Left lobe of liver (tissue), 2 donors: ENCODE measurements at places on chromosomes 16 and 17.

DNA sequence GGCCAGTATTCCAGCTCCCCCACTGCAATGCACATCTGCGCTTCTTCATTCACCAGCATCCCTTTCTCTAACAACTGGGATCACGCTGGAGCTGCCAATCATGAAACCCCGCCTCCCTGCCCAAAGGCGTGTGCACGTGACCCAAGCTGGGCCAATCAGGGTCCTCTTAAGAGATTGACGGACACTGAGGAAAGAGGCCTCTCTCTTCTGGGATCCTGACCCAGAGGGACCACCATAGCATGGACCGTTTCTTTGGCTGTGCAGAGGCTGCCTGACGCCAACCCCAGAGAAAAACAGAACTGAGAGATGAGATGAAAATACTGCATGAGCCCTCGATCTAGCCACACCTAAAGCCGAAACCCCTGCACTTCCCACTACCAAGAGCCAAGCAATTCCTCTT is 32.0 kb downstream of the COTL1 start:
- no peak for DNase-seq

DNA sequence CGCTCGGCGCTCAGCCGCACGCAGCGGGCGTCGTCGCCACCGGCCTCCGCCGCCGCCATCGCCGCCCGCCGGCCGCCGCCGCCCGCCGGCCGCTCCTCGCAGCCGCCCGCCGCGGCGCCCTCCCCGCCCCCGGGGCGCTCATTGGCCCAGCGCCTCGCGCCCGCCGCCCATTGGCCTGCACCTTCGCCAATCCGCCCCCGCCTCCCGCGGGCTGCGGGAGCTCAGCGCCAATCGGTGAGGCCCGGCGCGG is at the start of gene PGP:
Gene PGP, minus strand, starts transcription at position 122 of the 250 bp plus-strand sequence. Its CDS starts 63 bp downstream, at position 59.
- DNase-seq = no peak

GRCh38 chr17:31830971-31831858 is 27.8 kb downstream of the COPRS start:
- DNase-seq = no peak

DNA sequence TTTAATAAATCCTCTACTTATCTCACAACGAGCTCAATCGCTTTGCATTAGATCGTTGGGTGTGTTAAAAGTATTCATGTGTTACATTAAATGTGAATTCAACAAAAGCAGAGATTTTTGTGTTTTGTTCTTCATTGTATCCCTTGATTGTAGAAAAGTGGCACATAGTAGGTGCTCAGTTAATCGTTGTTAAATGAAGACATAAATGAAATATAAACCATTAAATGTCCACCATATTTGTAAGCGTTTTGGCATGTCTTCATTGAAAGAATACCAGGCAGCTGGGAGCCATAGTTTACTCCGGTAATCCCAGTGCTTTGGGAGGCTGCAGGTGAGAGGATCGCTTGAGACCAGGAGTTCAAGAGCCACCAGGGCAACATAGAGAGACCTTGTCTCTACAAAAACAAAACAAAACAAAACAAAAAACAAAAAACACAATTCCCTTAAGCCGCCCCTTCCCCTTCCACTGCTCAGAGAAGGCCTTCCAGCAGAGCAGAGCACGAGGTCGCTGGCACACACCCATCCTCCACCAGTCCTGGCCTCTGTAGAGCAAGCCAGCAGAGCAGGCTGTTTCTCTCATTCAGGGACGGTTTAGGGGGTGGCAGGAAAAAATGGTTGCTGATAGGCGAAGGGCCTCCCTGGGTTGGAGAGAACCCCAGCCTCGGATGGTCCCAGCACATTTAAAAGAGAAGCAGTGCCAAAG is 673 bp upstream of the CHD9 start:
- DNase-seq = peak; percentile 74

GRCh38 chr16:11144122-11144521 is 111.9 kb downstream of the SOCS1 start:
- DNase-seq = no peak

DNA sequence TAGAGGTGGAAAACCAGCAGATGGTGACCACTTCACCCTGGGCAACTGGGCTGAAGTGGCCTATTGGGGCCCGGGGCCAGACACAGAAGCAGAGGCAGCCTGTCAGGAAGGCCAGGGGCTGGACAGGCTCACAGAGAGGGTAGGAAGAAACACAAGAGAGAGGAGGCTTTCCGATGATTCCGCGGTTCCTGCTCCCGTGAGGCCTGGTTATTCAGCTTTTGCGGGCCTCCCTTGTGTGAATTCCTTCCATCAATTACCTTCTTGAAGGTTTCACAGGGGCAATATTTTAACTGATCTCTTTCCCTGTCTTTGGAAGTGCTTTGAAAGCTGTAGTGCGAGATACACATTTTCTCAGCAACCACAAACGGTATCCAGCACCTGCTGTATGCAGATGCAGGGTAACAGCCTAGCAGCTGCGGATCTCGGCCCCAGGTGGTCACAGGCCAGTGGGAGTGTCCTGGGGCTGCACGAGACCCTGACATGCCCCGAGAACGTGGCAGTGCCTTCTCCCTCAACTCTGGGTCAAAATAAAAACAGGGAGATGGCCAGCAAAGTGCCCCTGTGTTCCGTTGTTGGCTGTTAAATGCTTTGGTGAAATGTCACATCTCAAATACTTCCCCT is 11.6 kb upstream of the CMIP start:
- DNase-seq = no peak

- DNase-seq = no peak
These were observed 155.4 kb upstream of the FOXF1 start for GRCh38 chr16:86354641-86355513.

GRCh38 chr16:87465306-87465705 is 27.5 kb downstream of the ZCCHC14 start:
- DNase-seq = peak; percentile 91

- DNase-seq = no peak
These were observed 81.9 kb downstream of the KCNJ12 start for GRCh38 chr17:21458054-21458453.

GRCh38 chr16:57878586-57878985 is 76.3 kb upstream of the KIFC3 start:
- DNase-seq = no peak

GRCh38 chr16:23293016-23293415 is 9.1 kb upstream of the SCNN1B start:
- DNase-seq = no peak

DNA sequence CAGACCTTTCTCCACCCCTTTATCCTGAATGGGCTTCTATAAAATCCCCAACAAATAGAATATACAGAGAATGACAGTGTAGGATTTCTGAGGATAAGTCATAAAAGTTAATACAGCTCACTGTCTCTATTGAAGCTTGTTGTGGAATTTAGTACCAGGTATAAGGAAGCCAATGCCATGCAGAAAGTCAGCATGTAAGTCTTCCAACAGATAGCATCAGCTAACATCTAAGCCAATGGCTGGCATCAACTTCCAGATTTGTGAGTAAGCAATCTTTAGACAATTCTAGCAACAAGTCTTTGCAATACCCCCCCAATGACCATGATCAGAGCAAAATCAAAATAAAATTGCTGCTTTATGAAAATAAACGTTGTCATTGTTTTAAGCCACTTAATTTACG is 22.5 kb upstream of the LRRC37A3 start:
- DNase-seq = no peak

DNA sequence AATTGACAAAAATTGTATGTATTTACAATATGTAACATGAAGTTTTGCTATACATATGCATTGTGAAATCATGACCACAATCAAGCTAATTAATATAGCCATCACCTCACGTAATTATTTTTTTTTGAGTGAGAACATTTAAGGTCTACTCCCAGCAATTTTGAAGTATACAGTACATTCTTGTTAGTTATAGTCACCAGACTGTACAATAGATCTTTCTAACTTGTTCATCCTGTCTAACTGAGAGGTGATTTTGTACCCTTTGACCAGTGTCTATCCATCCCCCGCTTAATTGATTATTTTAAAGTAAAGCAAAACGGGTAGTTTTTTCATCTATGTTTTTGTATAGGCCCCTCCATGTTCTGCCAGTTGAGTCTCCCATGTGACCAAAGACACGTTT is 30.3 kb downstream of the NTN1 start:
- DNase-seq = no peak

GRCh38 chr17:18858567-18859245 is 775 bp downstream of the PRPSAP2 start:
- DNase-seq = no peak

GRCh38 chr17:13351046-13351445 is 250.7 kb downstream of the HS3ST3A1 start:
- DNase-seq = no peak

- no peak for DNase-seq
These were observed 2.7 kb upstream of the KCNJ18 start for GRCh38 chr17:21689604-21690003.

DNA sequence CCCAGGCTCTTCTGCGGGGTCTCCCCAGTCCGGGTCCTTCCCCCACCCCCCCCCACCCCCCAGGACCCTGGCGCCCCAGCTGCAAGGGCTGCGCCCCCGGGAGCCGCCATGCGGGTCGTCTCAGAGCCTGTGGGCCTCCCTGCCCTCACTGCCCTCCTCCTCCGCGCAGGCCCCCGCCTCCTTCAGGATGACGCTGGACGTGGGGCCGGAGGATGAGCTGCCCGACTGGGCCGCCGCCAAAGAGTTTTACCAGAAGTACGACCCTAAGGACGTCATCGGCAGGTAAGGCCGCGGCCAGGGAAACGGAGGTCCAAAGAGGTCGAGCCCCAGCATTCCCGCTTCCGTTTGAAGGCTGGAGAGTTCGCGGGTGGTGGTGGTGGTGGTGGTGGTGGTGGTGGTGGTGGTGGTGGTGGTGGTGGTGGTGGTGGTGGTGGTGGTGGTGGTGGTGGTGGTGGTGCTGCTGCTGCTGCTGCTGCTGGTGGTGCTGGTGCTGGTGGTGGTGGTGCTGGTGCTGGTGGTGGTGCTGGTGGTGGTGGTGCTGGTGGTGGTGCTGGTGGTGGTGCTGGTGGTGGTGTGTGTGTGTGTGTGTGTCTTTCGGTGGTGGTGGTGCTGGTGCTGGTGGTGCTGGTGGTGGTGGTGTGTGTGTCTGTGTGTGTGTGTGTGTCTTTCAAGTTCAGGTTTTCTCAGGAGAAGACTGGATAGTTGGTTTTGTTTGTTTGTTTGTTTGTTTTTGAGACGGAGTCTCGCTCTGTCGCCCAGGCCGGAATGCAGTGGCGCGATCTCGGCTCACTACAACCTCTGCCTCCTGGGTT is 615 bp downstream of the PHKG2 start:
- DNase-seq = peak; percentile 65

GRCh38 chr17:46788796-46789195 is 29.7 kb downstream of the WNT3 start:
- no peak for DNase-seq

DNA sequence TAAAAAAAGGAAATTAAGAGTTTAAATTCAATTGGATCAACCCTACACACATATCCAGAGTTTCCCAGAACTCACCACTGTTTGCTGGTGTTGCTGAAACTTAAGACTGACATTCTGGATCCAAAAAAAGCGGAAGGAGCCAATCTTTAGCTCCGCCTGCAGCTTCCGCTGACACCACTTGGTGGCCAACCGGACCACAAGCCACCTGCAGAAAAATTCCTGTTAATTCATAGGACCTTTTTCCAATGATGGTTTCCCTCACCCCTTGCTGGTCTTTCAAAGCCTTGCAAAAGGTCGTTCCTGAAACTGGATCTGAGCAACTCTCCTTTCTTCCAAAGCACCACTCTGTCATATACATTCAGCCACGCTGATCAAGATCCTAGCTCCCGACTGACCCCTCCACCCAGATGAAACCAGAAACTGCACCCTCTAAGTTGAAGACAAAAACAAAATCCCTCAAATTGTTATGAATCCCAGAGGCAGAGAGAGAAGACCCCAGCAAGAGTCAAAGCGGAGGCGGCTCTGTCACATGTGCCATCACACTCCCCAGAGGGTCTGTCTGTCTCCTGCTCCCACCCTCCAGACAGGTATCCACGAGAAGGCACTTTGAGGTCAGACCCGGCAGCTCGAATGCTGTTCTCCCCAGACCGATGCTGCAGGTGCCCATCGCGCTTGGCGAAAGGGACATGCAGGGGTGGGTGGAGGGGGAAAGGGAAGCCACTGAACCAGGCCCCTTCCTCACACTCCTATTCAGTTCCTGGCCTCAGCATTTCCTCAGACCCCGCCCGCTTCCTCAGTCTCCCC is 773 bp downstream of the BLTP2 start:
- DNase-seq = peak; percentile 67

DNA sequence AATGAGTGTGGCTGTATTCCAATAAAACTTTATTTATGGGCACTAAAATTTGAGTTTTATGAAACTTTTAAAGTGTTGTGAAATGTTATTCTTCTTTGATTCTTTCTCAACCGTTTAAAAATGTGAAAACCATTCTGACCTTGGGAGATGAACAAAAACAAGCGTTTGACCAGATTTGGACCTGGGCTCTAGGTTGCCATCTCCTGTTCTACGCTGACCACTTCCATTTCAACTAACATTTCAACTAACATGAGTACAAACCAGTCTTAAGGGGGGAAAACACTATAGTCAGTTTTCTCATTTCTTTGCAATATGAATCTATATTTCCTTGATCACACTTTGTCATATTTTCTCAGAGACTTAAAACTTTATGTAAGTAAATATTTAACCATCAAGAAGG is 118.4 kb upstream of the IRX5 start:
- DNase-seq = no peak

- no peak for DNase-seq
These were observed 577 bp downstream of the TTC19 start for GRCh38 chr17:15999974-16000827.

- DNase-seq = no peak
These were observed 7.8 kb downstream of the NACA2 start for GRCh38 chr17:61583242-61583641.

DNA sequence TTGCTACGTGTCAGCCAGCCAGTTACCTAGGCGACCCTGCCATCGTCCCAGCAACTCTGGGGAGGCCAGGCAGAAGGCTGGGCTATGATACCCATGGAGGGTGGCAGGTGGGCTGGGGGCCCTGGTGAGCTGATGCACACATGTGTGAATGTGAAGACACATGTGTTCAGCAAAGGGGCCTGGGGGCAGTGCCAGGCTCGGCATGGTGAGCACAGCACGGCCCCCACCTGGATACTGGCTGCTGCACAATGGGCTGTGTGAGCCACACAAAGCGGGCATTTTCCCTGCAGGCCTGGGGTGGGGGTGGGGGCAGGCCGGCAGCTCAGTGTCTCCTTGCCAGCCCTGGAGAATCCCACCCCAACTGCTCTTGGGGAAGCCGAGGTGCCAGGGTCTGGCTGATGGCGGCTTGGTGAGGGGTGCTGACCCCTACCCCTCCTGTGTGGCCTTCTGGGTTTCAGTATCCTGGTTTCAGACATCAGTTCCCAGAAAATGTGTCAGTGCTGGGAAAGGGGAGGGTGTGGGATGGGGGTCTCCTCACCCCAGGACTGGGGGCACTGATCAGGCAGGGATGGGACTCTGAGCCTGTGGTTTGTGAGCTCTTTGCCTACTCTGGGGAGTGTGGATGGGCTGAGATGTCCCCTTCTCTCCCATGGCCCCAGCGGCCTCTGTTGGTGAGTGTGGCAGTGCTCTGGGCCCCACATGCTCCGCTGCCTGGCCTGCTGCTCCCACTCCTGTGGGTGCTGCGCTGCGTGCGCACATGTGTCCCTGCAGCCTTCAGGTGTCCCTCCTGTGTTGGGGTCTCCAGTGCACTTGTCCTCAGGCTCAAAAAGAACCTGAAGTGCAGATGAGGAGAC is 5.1 kb downstream of the LLGL1 start:
- DNase-seq = no peak

GRCh38 chr16:14437426-14437825 is 192.6 kb downstream of the PARN start:
- DNase-seq = no peak
